ENCODE measurements at places on chromosomes 16 and 17.

- no peak for DNase-seq
Measured at GRCh38 chr17:74183411-74183810, 20.1 kb upstream of the RPL38 start.

DNA sequence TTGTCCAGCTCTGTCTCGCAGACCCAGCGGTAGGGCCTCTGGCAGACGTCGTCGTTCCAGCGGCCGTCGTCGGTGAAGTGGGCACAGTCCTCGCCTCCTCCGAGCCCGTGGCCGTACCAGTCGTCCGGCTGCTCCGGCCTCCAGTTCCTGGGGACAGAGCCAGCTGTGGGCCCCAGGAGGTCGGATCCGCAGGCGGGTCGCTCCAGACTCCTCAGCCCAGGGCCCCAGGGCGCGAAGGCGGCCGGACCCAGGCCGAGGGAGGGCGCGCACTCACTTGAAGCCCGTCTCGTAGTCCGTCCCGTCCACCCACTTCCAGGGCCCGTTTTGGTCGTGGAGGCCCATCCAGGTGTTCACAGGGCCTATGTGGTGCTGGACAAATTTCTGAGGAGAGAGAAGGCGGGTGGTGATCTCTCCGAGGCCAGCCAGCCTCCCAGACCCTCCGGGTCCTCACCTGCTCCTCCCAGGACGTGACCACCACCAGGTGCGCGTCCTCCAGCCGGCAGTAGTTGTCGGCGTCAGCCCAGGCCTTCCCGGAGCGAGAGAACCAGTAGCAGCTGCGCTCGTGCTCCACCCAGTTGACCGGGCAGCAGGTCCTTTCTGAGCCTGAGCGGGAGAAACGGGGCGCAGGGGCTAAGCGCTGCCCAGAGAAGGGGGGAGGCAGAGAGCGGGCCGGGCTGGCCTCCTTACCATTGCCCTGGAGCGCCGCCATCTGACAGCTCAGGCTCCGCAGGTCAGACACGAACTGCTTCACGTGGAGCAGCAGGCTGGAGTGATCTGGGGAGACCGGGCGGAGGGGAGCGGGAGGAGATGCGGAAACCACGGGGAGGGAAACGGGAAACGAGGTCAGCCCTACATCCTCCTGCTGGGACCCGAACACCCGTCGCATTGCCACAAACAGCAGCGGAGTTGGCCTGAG is 5.2 kb downstream of the ASGR1 start:
- DNase-seq: no peak

- DNase-seq: no peak
Measured at GRCh38 chr17:65104541-65104940, 32.6 kb upstream of the RGS9 start.

DNA sequence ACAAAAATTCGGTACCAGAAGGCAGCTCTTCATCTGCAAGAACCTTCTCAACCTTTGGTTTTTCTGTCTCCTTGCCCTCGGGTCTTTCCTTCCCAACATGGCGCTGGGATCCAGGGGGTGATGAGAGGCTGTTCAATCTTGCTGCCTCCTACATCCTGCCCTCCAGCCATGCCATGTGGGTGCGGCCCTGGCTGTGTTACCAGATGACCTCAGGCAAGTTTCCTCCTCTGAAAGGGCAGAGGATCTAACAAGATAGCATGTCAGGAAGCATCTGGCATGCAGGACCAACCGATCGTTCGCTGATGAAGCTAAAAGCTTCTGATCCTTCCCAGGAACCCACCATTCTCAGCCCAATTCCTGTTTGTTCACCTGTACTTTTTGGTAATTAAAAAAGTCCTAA is 36.8 kb upstream of the BCAR1 start:
- no peak for DNase-seq

GRCh38 chr16:678858-679813 is 1.1 kb upstream of the STUB1 start:
- DNase-seq: peak; percentile 40

DNA sequence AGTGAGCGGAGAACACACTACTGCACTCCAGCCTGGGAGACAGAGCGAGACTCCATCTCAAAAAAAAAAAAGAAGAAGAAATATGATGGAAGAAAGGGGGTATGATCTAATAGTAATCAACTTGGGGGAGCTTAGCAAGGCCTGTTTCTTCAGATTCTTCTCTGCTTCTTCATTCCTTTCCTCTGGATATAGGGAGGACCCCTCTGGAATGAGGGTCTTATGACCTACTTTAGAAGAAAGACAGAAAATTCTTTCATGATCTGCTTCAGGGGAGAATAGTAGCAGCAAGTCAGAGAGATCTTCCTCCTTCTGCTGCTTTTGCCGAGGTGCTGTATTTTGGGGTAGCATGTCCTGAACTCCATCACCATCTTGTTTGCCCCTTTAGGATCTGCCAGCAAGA is 44.9 kb upstream of the ETV4 start:
- no peak for DNase-seq

- DNase-seq: no peak
Measured at GRCh38 chr16:87515475-87516330, 22.9 kb upstream of the ZCCHC14 start.

DNA sequence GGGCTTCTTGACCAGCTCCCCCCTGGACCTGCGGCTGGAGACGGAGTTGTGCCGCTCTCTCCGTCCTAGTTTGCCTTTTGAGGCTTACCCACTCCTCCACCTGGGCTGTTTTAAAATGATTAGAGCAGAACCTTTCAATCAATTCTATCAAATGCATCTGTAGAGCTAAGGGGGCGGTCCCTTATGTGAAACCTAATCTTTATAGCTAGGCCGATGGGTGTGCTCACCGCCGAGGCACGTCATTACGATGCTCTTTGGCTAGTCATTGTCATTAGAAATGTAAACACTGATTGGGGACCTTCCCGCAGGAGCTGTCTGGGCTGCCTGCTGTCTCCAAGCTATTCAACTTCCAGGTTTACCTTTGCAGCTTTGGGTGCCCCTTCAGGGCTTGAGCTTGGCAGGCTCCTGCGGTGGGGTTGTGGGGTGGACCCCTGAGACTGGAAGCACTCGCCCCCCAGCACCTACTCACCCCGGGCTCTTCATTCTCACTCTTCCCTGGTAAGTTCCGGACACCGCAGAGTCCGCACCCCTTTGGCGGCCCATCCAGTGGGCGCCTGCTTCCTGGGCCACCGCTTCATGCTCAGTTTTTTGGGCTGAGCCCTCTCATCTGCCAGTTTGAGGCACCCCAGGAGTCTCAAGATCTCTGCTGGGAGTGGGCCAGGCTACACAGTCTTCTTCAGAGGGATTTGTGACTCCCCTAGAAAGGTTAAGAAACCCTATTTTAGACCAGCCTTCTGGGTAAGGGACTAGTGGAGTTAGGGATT is 20.9 kb upstream of the IL17C start:
- DNase-seq: no peak

DNA sequence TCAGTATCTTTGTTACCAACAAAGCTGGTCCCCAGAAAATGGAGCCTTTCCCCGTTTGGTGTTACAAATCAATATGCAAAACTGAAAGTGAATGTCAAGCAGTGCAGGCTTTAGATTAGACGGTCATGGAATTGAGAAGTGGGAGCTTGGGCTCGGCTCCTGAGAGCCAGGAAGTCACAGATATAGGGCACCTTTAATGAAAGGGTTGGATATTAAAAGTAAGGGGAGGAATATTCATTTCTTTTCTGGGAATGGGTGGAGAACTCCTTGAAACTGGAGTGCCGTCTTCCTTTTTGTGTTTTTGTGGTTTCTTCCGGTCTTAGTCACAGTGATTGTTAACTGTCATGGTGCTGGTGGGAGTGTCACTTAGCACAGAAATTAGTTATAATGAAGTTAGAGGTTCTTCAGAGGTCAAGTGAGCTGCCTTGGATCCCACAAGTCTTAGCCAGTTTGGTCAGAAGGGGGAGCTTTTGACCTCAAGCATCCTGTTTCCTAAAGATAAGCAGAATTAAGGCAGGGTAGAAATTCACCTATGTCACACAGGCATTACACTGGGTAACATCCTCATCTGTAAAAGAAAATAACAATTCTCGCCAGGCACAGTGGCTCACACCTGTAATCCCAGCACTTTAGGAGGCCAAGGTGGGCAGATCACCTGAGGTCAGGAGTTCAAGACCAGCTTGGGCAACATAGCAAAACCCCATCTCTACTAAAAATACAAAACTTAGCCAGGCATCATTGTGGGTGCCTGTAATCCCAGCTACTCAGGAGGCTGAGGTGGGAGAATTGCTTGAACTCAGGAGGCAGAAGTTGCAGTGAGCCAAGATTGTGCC is 9.6 kb upstream of the EIF1 start:
- no peak for DNase-seq

GRCh38 chr17:43791589-43791988 is 11.4 kb downstream of the CFAP97D1 start:
- no peak for DNase-seq

- no peak for DNase-seq
Measured at GRCh38 chr17:78745407-78746088, 36.5 kb downstream of the CYTH1 start.
